Kidney (tissue), 22 donors: ENCODE measurements at places on chromosomes 11 and 22. TPM values are rescaled to one million over a fixed set of nuclear protein-coding genes. Genes with fewer than 3 reads are reported as not detected.

DNA sequence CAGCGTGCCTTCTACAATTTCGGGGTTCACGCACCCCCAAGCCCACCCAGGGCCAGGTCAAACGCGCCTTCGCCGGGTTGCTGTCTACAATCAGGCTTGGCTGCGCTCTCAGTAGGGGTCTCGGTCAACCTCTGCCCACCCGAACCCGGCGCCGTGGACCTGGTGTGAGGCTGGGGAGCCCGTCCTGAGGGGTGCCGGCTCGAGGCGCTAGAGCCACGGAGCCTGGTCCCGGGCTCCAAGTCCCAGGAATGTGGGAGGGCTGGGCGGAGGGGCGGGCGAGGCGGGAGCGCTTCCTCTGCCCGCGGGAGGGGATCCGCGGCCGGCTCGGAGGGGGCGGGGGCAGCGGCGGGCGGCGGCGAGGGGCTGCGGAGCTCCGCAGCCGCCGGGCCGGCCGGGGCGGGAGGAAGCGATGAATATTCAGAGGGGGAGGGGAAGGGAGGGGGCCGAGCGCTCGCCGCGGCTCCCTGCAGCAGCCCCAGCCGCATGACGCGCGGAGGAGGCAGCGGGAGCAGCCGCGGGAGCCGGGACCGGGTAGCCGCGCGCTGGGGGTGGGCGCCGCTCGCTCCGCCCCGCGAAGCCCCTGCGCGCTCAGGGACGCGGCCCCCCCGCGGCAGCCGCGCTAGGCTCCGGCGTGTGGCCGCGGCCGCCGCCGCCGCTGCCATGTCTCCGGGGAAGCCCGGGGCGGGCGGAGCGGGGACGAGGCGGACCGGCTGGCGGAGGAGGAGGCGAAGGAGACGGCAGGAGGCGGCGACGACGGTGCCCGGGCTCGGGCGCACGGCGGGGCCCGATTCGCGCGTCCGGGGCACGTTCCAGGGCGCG lies at the start of gene PTPRJ:
Gene PTPRJ (plus strand): TSS at position 472 of the 819 bp plus-strand sequence. CDS start 354 bp downstream, outside the sequence.
- no peaks in the 10 kb centered on the region for H3K36me3 ChIP-seq
- H3K4me3 ChIP-seq = peak within 1 kb of the TSS; percentile 51
- no peaks in the 10 kb centered on the region for H3K27me3 ChIP-seq
- peak; percentile 89 for DNase-seq
- H3K27ac ChIP-seq = peak within 1 kb of the TSS; percentile 67

DNA sequence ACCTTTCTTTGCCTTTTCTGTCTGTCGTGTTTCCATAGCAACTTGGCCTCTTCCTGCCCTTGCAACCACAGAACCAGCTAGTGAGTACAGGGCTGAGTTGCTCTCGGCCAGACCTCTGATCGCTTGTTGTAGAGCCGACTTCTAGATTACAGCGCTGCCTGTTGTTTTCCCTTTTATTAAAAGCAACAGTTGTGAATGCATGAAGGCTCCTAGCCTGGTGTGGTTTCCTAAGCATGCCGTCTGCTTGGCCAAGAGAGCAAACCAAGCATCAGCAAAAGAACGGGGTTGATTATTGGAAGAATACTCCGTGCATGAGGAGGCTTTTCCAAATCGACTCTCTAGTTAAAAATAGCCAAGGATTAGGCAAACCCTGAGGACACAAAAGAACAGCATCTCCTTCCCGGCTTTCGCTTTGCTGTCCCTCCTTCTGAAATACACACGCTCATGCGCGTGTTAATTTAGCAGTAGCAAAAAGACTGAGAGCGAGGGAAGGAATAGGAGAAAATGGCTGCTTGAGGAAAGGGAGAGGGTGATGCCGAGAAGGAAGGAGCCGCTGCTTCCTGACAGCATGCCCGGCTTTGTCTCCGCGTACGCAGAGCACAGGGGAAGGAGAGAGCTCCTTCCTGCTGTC lies 71.5 kb upstream of the TTC12 start:
- peak overlapping the region; percentile 26 for H3K27ac ChIP-seq
- no peaks in the 10 kb centered on the region for H3K4me1 ChIP-seq

DNA sequence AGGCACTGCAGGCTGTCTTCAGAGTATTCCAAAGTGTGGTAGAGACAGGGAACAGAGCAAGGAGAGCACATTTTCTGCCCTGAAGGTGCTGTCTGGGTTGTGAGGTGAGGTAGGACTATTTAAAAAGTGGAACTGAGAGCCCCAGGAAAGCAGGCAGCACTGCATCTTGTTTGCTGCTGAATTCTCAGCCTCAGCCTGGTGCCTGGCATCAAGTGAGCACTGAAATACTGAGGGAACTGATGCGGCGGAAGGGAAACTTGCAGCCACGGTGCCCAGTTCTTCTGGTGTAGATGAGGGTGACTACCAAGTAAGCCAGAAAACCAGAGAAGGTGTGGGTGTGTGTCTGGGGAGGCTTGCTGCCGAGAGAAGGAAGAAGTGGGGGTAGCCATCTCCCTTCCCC lies 59.5 kb downstream of the TNRC6B start:
- H3K4me1 ChIP-seq = peaks cover 13% of the 10 kb centered on the region
- no peak overlapping the region for H3K27ac ChIP-seq
- no peaks in the 10 kb centered on the region for H3K36me3 ChIP-seq
- no peak for DNase-seq
- no peak overlapping the region for H3K4me3 ChIP-seq

GRCh38 chr22:45475063-45475747 lies 27.5 kb upstream of the FBLN1 start:
- no peak overlapping the region for H3K27ac ChIP-seq
- DNase-seq = peak; percentile 60
- no peaks in the 10 kb centered on the region for H3K4me1 ChIP-seq
- H3K27me3 ChIP-seq = no peaks in the 10 kb centered on the region
- no peak overlapping the region for H3K4me3 ChIP-seq
- H3K36me3 ChIP-seq = no peaks in the 10 kb centered on the region

DNA sequence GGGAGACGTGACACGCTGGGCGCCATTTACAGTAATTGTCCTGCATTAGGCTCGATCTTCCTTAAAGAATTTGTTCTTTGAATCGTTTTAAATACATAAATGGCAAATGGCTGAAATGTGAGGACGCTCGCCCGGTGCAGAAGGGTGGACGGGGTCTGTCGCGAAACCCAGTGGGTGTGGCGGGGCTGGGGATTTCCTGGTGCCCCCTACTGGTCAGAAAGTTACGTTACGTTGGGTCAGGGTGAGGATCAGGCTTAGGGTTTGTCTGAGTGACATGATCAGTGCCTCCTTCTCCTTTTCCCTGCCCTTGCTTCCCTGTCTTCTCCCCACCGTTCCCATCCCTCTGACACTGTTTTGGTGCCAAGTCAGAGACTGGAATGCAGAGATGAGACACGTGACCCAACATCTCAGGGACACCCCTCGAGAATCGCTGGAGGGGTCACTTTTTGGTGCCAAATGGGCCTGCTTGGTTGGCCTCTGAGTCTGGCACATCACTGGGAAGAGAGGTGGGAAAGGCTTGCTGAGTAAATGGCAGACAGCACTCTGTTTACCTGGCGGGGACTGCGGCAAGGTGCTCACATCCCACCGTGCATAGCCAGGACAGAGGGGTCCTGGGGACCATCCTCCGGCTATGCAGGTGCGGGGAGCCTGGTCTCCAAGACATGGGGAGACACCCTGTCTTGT lies 1107.6 kb downstream of the BRD1 start:
- H3K4me3 ChIP-seq = no peak overlapping the region
- no peaks in the 10 kb centered on the region for H3K4me1 ChIP-seq
- peak; percentile 25 for DNase-seq
- H3K27ac ChIP-seq = no peak overlapping the region

DNA sequence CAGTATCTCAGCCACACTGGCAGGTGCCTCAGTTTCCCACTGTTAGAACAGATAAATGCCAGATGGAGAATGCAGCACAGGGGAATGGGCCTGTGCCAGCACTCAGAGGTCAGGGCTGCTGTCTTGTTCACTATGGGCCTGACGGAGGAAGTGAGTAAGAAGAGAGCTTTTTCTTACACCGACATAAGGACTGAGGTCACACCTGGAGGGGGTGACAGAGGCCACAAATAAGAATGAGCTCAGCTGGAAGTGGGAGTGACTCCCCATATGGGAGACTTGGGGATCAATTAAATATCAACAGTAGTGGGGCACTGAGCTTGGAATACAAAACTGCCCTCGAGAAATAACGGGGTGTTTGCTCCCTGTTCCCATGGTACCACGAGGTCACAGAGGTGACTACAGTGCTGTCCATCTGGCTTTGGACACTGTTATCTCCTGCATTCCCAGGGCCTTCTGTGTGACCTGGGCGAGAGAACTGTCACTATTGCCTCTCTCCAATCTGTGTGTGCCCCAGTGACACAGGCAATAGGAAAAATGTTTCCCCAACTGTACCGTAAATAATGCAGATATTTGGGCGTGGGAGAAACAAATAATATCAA lies 94.1 kb upstream of the NNMT start:
- no peaks in the 10 kb centered on the region for H3K27me3 ChIP-seq
- DNase-seq = no peak
- peaks cover 3% of the 10 kb centered on the region for H3K36me3 ChIP-seq
- peaks cover 13% of the 10 kb centered on the region for H3K4me1 ChIP-seq
- H3K27ac ChIP-seq = no peak overlapping the region

DNA sequence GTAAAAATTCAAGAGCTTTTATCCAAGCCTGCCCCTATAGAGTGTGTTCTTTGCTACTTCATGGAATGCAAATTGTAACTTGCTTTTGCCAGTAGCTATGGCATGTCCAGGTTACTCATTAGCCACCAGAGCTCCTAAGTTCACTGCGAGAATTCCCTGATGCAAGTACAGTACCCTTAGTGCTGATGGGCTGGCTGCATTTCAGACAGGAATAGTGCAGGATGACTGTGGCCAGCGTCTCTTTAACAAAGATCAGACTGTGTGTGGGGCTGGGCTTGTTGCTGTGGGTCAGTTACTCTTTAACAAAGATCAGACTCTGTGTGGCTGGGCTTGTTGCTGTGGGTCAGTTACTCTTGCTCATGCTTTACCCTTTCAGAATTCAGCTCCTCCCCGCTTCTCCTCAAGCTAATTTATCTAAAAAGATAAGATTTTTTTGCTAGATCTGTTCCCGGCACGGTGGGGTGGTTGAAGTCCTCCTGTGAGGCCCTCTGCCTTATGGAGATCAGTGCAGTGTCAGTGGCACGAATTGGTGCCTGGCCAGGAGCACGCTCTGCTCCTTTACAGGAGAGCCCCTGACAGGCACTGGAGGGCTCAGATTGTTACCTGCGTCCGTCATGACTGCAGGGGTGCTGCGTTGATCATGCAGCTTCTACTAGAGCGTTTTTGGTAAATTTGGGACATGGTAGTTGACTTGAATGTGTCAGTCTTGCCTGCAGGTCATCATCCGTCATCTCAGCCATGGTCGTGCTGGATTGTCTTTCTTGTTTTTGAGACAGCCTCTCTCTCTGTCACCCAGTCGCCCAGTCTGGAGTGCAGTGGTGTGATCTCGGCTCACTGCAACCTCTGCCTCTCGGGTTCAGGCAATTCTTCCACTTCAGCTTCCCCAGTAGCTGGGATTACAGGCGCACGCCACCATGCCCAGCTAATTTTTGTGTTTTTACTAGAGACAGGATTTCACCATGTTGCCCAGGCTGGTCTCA lies 27.0 kb downstream of the AP2A2 start:
- peak; percentile 83 for DNase-seq
- peak overlapping the region; percentile 4 for H3K4me3 ChIP-seq
- no peaks in the 10 kb centered on the region for H3K27me3 ChIP-seq
- peak overlapping the region; percentile 76 for H3K27ac ChIP-seq

- no peak overlapping the region for H3K4me3 ChIP-seq
- H3K27ac ChIP-seq = no peak overlapping the region
- H3K4me1 ChIP-seq = no peaks in the 10 kb centered on the region
- no peak for DNase-seq
Measured at GRCh38 chr11:15104166-15104565, 10.6 kb upstream of the INSC start.

Gene IFITM10
- total RNA-seq = 6.4 TPM

Gene SCGB1D2
- 0.60 TPM for total RNA-seq

Gene FJX1
- total RNA-seq = 7.9 TPM

Gene SNX32
- 1.0 TPM for total RNA-seq

Gene CALCA
- not detected for total RNA-seq

Gene PIH1D2
- total RNA-seq = 7.5 TPM

Gene GNG3
- total RNA-seq = not detected

Gene SCO2
- 4.1 TPM for total RNA-seq
